RWPE2 (cell line): ENCODE measurements at places on chromosomes 3 and 15.

- no peaks in the 10 kb centered on the region for H3K4me1 ChIP-seq
- DNase-seq = no peak
These were observed 131.2 kb upstream of the CGNL1 start for GRCh38 chr15:57245130-57245529.

GRCh38 chr3:127211118-127212060 lies 18.5 kb downstream of the PRR23E start:
- no peak for DNase-seq
- no peaks in the 10 kb centered on the region for H3K27me3 ChIP-seq
- H3K4me3 ChIP-seq = no peak overlapping the region
- H3K36me3 ChIP-seq = no peaks in the 10 kb centered on the region

DNA sequence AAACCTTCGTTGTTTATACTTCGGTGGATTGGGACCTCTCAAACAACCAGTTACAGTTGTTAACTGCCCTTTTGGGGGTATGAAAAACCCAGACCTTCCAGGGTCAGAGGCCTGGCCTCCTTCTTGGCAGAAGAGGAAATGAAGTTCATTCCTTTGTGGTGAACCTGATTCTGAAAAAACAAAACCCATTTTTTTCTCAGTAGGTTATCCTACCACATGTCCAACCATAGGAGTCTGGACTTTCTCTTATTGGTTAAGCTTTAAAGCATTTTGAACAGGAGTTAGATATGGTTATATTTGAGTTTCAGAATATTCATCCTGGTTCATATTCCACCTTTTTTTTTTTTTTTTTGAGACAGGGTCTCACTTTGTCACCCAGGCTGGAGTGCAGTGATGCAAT lies 7.2 kb upstream of the LACTB start:
- no peak overlapping the region for H3K27ac ChIP-seq
- no peaks in the 10 kb centered on the region for H3K27me3 ChIP-seq
- no peak overlapping the region for H3K4me3 ChIP-seq
- DNase-seq = no peak

- no peak for DNase-seq
- H3K4me3 ChIP-seq = no peak overlapping the region
- H3K4me1 ChIP-seq = no peaks in the 10 kb centered on the region
- no peaks in the 10 kb centered on the region for H3K27me3 ChIP-seq
These were observed 67.3 kb downstream of the THSD4 start for GRCh38 chr15:71182522-71182921.

DNA sequence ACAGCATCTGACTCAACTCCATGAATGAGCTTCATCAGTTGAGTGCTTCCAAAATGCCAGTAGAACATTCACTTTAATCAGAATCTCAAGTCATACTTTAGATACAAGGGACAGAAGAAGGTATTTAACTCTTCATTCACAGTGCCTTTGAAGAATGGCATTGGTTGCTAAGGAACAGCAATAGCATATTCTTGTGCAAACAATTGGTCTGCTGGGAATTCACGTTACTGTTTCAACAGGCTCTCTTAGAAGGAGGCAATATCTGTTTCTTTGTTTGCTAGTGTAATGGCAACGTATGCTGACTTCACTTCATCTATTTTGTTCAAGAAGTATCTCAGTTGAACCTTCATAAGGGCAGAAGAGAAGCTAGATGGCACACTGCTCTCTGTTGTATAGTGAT lies 113.9 kb downstream of the TMEM108 start:
- no peaks in the 10 kb centered on the region for H3K27me3 ChIP-seq
- H3K4me1 ChIP-seq = no peaks in the 10 kb centered on the region
- no peaks in the 10 kb centered on the region for H3K36me3 ChIP-seq
- H3K27ac ChIP-seq = no peak overlapping the region
- H3K4me3 ChIP-seq = no peak overlapping the region

- H3K4me3 ChIP-seq = no peak overlapping the region
- no peak for DNase-seq
- H3K27me3 ChIP-seq = no peaks in the 10 kb centered on the region
- no peaks in the 10 kb centered on the region for H3K4me1 ChIP-seq
These were observed 87.5 kb upstream of the SNRPA1 start for GRCh38 chr15:101382544-101382943.

DNA sequence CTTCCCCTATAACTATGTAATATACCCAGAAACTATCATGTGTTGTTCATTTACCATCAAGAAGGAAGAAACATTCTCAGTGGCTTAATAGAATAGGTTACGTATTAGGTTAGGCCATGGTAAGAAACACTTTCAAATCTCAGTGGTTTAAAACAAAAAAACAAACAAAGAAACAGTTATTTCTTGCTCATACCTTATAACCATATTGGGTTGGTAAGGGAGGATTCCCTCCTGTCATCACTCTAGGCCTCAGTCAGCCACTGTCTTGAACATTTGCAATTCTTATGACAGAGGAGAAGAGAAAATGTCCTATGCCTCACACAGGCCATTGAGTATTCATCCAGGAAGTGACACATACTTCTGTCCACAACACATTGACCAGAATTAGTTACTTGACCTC lies 727.7 kb upstream of the NECTIN3 start:
- no peaks in the 10 kb centered on the region for H3K27me3 ChIP-seq
- no peak overlapping the region for H3K4me3 ChIP-seq
- no peaks in the 10 kb centered on the region for H3K36me3 ChIP-seq
- peaks cover 8% of the 10 kb centered on the region for H3K4me1 ChIP-seq
- H3K27ac ChIP-seq = no peak overlapping the region
- no peak for DNase-seq

DNA sequence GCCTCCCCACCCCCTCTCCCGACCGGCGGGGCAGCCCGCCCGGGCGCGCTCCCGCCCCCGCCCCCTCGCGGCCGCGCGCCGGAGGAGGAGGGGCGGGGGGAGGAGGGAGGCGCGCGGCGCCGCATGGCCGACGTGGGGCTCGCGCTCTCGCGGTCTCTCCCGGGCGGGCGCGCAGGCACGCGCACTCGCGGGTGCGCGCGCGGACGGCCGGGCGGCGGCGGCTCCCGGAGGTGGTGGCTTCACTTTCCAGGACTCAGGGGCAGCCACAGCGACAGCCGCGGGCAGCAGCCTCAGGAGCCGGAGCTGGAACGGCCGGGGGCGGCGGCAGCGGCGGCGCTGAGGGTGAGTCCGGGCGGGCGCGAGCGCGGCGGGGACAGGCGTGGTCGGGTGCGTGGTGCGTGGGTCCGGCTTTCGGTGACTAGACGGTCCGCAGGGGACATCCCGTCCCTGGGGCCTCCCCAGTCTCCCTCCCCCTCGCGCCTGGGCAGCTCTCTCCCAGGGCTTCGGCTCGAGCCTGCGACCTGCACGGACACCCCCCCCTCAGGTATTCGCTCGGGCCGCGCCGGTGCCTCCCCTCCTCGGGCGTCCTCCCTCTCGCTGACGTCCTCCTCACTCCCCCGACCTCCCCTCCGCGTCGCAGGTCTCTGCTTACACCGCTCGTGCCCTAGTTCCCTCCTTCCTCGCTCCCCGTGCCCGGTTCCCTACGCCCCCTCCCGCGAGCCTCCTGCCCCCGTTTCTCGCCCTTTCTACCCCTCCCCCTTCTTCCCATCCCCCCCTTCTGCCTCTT lies at the start of gene UBE2E2:
TSS of gene UBE2E2 (plus strand) at position 407 of the 787 bp plus-strand sequence.
- H3K36me3 ChIP-seq = no peaks in the 10 kb centered on the region
- H3K27me3 ChIP-seq = peaks cover 4% of the 10 kb centered on the region
- peak within 1 kb of the TSS; percentile 46 for H3K27ac ChIP-seq
- peak within 1 kb of the TSS; percentile 99 for H3K4me3 ChIP-seq
- peaks cover 15% of the 10 kb centered on the region for H3K4me1 ChIP-seq
- DNase-seq = peak; percentile 62

GRCh38 chr3:19248767-19249166 lies 100.5 kb downstream of the KCNH8 start:
- no peaks in the 10 kb centered on the region for H3K27me3 ChIP-seq
- H3K4me1 ChIP-seq = no peaks in the 10 kb centered on the region
- no peak overlapping the region for H3K4me3 ChIP-seq
- no peak for DNase-seq
- H3K27ac ChIP-seq = no peak overlapping the region
- H3K36me3 ChIP-seq = no peaks in the 10 kb centered on the region

GRCh38 chr3:54790051-54790450 lies 137.8 kb downstream of the LRTM1 start:
- H3K36me3 ChIP-seq = no peaks in the 10 kb centered on the region
- no peaks in the 10 kb centered on the region for H3K4me1 ChIP-seq

DNA sequence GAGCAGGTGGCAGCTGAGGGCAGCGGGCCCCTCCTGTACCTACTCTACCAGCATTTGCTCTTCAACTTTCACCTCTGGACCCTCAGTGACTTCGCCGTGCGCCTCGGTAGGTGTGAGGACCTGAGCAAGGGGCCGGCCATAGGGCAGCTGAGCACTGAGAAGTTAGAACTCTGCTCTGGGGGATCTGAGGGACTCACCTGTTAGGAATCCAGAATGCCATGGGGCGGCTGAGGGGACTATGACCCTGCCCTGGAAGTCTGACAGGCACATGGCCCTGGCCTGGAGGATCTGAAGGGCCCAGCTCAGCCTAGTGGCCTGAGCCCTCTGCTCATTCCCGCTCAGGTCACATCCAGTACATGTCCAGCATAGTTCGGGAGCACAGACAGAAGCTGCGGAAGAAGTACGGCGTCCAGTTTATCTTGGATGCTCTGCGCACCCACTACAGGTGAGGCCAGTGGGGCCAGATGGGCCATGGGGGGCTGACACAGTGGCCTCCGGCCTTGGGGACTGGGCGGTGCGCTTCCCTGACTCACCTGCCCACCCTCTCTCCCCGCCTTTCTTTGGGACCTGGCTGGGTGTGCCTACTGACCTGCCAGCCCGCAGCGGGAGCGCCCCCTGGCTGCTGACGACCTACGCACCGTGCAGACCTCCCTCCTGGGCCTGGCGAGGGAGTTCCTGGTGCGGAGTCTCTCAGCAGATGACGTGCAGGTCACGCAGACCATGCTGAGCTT lies 18.8 kb downstream of the NBEAL2 start:
- H3K4me3 ChIP-seq = no peak overlapping the region
- H3K36me3 ChIP-seq = peaks cover 62% of the 10 kb centered on the region
- H3K4me1 ChIP-seq = peaks cover 7% of the 10 kb centered on the region
- peak; percentile 44 for DNase-seq
- no peak overlapping the region for H3K27ac ChIP-seq

GRCh38 chr15:38678281-38678680 lies 113.7 kb upstream of the RASGRP1 start:
- no peak overlapping the region for H3K4me3 ChIP-seq
- H3K4me1 ChIP-seq = no peaks in the 10 kb centered on the region
- no peak for DNase-seq
- H3K36me3 ChIP-seq = no peaks in the 10 kb centered on the region
- H3K27ac ChIP-seq = no peak overlapping the region
